ENCODE measurements at places on chromosomes 16 and 17. TPM values are rescaled to one million over a fixed set of nuclear protein-coding genes. Genes with fewer than 3 reads are reported as not detected.

Gene SLFN12
- polyA plus RNA-seq: 10.3 TPM

GRCh38 chr17:37338847-37339246 lies 36.9 kb upstream of the C17orf78 start:
- no peak for DNase-seq

- no peak for DNase-seq
Observed at GRCh38 chr16:25126820-25127232, 15.3 kb downstream of the LCMT1 start.

- DNase-seq: no peak
Observed at GRCh38 chr16:64478252-64478906, 643.5 kb downstream of the CDH11 start.

- DNase-seq: no peak
Observed at GRCh38 chr16:47578573-47578972, 117.4 kb downstream of the PHKB start.

GRCh38 chr17:1713878-1714426 lies 3.8 kb upstream of the TLCD2 start:
- DNase-seq: peak; percentile 63

GRCh38 chr17:34665150-34665806 lies 85.9 kb downstream of the TMEM132E start:
- DNase-seq: no peak
